ENCODE measurements at places on chromosomes 6 and 20.

GRCh38 chr6:140774080-140774505 lies 1358.6 kb upstream of the GJE1 start:
- peak; percentile 45 for DNase-seq

- DNase-seq = no peak
Measured at GRCh38 chr20:14245368-14245970, 91.9 kb downstream of the FLRT3 start.

DNA sequence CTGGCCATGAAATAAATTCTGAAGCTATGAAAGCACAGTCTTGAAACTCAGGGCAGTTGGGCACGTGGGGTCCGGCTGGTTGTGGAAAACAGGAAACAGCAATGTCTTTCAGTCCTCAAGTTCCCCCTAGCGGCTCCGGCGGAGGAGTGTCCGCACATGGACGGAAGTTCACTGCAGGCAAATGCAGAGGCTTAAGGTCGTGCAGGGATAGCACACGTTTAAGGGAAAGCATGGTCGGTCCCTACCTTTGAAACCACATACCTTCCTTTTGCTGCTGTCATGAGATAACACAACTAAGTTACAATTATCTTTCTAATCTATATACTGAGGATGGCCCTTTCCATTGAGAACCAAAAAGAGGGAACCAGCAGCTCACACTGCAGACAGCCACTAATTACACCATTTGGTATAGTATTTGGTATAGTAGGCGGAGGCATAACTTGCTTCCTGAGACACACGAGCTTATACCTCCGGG lies 52.6 kb upstream of the NFATC2 start:
- peak; percentile 64 for DNase-seq

- DNase-seq = peak; percentile 98
Measured at GRCh38 chr20:45880988-45881788, at the start of gene ZSWIM1. ZSWIM1 (plus strand) TSS chr20:45881227; CDS start chr20:45882593, 1,366 bp downstream.

- no peak for DNase-seq
Measured at GRCh38 chr6:56525974-56526789, 116.5 kb downstream of the DST start.

- no peak for DNase-seq
Measured at GRCh38 chr6:1869308-1869707, 259.6 kb downstream of the FOXC1 start.

- DNase-seq = peak; percentile 77
Measured at GRCh38 chr6:150934380-150934779, 68.9 kb downstream of the MTHFD1L start.
